Activated CD8-positive, alpha-beta memory T cell treated with anti-CD3 and anti-CD28 coated beads for 48 hours (primary cell): ENCODE measurements at places on chromosomes 16 and 17.

DNA sequence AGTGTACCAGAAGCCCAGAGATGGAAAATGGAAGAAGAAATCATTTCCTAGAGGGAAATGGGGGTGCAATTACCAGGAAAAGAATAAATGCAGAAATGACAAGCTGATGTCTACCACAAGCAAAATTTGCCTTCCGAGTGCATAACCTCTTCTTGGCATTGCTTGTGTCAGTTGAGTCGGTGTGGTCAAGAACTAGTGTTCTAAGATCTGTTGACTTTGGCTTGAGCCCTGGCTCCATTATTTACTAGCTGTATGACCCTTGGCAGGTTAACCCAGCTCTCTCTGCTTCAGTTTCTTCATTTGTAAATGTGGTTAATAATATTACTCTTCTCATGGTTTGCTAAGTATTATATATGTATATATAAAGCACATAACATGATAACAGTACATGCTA lies 273.0 kb upstream of the IRX5 start:
- DNase-seq = no peak

DNA sequence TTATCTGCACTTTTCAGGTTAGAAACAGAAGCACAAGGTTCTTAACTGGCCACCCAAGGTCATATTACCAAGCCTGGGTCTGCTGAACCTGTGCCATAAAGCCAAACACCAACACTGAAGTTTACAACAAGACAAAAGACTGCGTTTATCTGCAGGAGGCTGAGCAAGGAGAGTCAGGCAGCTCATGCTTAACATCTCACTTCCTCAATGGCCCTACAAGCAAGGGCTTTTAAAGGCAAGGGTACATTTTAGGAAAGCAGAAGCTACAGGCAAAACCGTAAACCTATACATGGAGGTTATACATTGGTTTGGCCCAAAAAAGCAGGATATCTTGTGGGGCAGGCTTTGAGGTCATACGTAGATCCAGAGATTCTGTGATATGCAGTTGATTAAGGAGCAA lies 91.2 kb downstream of the GNAO1 start:
- DNase-seq = no peak

DNA sequence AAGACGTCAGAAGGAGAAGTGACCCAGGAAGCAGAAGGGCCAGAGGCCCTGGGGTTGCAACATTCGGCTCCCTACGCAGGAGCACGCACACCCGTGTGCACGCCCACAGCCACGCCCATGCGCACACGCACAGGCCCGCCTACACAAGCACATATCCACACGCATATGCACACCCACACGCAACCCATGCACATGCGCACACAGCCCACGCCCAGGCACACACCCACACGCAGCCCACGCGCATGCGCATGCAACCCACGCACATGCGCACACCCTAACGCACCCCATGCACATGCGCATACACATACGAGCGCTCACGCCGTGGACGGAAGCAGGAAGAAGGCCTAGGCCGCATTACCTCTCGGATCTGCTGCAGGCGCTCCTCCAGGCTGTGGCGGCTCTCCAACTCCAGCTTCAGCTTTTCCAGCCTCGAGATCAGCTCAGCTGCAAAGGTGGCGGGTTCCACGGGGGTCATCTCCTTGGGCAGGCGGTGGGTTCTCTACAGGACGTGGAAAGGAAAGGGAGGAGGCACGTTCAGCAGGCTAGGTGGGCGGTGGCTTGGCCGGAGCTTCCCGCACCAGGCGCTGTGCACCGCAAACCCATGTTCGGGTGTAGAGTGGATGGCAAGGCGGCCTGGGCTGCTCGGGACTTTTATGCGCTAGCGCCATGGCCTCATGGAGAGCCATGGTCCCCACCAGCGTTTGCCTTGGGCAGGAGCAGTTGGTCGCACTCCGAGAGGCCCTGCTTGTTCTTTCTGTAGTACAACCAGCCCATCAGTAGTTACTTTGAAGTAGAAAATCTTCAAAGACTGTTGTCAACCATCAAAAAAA lies 23.4 kb downstream of the AXIN2 start:
- DNase-seq = no peak

- no peak for DNase-seq
Observed at GRCh38 chr16:11655655-11656054, 12.6 kb upstream of the SNN start.

DNA sequence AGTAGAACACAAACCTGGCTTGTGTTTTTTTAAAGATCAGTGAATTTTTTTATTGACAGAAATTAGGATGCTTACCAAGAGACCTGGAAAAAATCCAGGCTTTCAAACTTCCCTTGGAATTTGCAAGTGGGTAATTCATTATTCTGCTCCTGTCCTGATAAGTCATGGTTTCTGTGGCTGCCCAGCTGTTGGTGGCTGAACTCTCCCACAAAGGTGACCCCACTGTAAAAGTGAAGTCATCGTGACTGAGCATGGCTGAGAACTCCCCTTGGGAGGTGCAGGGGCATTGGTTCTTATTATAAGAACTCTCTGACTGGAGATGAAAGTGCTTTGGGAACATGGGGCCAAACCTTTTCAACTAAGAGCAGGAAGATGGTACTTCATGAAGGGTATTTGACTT lies 46.6 kb upstream of the TANC2 start:
- DNase-seq = no peak

DNA sequence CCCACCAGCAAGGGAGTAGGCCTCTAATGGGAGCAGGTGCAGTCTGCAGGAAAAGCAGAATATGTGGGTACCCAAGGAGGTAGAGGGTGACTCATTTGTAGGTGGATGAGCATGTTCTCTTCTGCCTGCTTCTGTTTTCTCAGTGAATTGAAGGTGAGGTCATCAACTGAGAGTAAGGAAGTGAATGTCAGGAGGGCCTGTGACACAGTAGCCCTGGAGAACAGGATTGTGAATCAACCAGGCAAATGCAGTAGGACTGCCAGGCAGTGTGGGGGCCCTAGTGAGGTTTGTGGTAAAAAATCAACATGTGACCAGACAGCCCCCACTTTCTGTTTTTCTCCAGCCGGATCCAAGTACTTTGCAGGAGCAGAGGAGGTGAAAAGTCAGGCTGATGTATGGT lies 150.5 kb upstream of the SOX9 start:
- DNase-seq = no peak

GRCh38 chr16:8630255-8630953 lies 8.9 kb downstream of the METTL22 start:
- no peak for DNase-seq

GRCh38 chr17:44589316-44590071 lies 32.2 kb downstream of the FZD2 start:
- no peak for DNase-seq

DNA sequence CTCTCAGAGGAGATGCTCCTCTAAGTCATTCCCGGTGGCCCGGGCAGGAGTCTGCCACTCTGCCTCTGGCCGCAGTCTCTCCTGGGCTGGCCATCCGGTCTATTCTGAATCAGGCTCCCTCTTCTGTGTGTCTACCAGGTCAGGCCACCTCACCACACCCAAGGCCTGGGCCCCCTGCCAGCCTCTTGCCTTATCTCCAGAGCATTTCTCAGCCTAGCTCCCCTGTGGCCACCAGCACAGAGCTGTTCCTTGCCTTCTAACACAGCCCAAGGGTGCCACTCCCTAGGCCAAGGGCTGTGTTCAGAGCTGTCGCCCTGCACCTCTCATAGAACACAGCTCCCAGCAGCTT lies 55.3 kb downstream of the MYO18A start:
- no peak for DNase-seq

DNA sequence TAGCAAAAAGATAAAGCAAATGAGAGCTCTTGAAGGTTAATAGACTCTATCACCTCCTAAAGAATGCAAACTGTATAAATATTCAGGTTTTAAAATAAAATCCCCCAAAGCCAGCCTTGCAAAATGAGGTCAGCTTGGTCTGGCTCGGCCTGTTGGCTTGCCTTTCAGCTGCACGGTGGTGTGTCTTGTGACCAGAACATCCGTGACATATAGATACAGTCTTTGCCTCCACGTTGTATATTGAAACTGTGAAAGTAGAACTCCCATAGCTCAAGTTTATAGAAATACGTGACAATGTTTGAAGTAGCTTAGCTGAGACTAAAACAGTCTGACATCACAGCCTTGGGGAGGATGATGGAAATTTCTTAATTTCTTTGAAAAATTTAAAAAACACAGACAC lies 236.6 kb upstream of the MYOCD start:
- no peak for DNase-seq
